A549 treated with ZK216348 at 1 μM for 4 hours (cell line): ENCODE measurements at places on chromosomes 7 and 10. TPM values are rescaled to one million over a fixed set of nuclear protein-coding genes. Genes with fewer than 3 reads are reported as not detected.

RP9 gene
- 31.8 to 41.1 TPM (median 37.5 TPM) in 5 replicates for total RNA-seq

AMPH gene
- 0.18 TPM in 1 of 5 replicates, not detected in the others for total RNA-seq

MINDY4 gene
- total RNA-seq = 2.7 to 2.9 TPM (median 2.7 TPM) in 5 replicates

NXPH1 gene
- total RNA-seq = not detected in 5 replicates

TRAPPC14 gene
- total RNA-seq = 8.3 to 14.8 TPM (median 12.9 TPM) in 5 replicates

MBL2 gene
- total RNA-seq = not detected in 5 replicates

SLC35G1 gene
- 6.6 to 9.2 TPM (median 8.6 TPM) in 5 replicates for total RNA-seq

BBS9 gene
- 2.2 to 4.4 TPM (median 2.9 TPM) in 5 replicates for total RNA-seq

BTAF1 gene
- total RNA-seq = 8.7 to 15.4 TPM (median 13.1 TPM) in 5 replicates

SPAM1 gene
- total RNA-seq = not detected in 5 replicates

CFAP70 gene
- total RNA-seq = 0.11 to 0.22 TPM (median 0.12 TPM) in 5 replicates

APBB1IP gene
- 7.3 to 8.5 TPM (median 7.6 TPM) in 5 replicates for total RNA-seq

CRPPA gene
- total RNA-seq = 0.25 to 0.98 TPM (median 0.62 TPM) in 5 replicates

UTF1 gene
- total RNA-seq = not detected in 5 replicates
